ENCODE measurements at places on chromosomes 16 and 17.

GRCh38 chr17:1592751-1593629 lies 30.4 kb upstream of the PITPNA start:
- DNase-seq, result no peak

GRCh38 chr16:76875898-76876297 lies 315.1 kb upstream of the MON1B start:
- DNase-seq, result no peak

GRCh38 chr17:72005332-72006163 lies 115.3 kb upstream of the SOX9 start:
- no peak for DNase-seq

DNA sequence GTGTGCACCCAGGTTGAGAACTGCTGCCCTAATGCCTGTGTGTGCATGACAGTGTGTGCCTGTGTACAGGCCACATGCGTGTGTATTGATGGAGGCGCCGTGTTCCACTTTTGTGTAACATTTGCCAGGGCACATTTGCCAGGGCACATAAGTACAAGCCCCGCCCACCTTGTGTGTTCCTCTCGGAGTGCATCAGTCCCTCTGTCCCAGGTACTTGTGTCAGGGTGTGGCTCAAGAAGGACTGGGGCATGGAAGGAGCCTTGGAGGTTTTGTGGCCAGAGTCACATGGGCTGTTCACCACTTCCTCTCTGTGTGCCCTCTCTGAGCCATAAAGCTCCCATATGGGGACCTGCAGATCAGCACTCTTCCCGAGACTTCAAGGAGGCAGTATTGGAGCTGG lies 73.9 kb downstream of the MRM1 start:
- DNase-seq, result no peak

DNA sequence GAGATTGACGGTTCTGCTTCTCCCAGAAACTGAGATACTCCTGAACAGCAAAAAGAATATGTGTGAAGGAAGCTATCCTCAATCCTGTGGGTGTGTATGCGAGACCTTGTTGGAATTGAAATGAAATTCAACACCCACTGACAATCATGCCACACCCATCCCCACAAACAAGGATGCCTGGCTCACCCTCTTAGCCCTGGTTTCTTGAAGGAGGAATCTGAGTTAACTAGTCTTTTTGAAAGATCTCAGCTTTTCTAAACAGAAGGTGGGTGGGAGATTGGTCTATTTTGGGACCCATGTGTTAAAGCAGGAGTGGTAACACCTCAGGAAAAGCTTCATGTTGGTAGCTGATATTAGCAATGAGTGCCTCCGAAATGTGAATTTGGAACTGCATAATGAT lies 1244.5 kb downstream of the CDH11 start:
- no peak for DNase-seq
